ENCODE measurements at places on chromosomes 1 and 21. TPM values are rescaled to one million over a fixed set of nuclear protein-coding genes. Genes with fewer than 3 reads are reported as not detected.

DNA sequence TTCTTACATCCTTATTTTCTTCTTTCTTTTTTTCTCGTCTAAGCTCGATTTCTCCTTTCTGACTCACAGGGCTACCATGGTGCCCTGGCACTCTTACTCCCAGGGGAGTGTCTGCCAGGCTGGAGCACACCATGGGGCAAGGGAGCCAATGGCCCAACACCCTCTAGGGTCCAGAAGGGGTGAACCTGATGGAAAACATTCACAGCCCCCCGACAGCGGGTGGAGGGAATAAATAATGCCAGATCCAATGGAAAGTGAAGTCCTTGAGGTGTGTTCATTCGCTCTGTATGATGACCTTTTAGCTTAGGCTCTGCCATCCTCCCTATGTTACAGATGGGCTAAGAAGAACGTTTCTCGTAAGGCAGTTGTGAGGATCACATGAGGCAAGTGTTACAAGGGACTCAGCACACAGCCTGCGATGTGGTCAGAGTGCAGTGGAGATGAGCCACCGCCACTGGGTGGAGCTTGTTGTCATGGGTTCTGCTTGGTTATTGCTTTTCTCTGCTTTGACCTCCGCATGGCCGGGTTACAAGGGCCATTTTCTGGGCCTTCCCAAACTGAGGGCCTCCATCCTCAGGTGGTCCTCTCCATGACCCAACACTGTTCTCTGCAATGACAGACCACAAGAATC lies 3.5 kb upstream of the FCMR start:
- DNase-seq = no peak

DNA sequence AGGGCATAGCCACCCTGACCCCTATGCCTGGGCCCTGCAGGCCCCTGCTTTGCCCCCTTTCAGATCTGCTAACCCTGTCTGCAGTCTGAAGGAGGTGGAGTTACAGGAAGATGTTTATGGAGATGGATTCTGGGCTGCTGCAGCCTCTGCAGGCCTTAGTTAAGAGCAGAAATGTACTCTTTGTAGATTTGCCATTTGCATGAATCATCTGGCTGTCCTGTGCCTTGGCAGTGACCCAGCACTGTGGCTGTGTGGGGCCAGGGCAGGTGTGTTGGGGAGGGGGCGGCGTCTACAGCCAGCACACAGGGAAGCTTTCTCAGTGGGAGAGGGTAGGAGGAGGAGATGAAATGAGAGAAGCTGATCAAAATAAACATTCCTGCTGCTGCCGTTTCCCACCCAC lies 867.3 kb downstream of the PLA2G4A start:
- no peak for DNase-seq

- DNase-seq = no peak
Observed at GRCh38 chr1:228144193-228144992, 4.3 kb downstream of the GUK1 start.

DNA sequence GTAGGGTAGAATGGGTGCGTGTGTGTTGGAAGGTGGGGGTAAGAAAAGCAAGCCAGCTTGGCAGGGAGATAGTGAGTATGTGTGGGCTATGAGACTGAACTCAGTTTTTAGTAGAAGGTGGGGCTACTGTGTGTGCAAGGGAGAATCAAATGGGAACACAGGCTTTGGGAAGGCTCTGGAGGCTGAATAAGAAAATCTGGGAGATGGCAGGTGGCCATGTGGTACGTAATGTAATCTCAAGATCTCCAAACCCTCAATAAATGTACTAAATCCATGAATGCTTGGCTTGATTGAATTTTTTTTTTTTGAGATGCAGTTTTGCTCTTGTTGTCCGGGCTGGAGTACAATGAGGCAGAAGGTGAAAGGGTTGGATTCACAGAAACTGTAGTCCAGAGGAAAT lies 3.5 kb upstream of the ZSCAN20 start:
- DNase-seq = no peak

DNA sequence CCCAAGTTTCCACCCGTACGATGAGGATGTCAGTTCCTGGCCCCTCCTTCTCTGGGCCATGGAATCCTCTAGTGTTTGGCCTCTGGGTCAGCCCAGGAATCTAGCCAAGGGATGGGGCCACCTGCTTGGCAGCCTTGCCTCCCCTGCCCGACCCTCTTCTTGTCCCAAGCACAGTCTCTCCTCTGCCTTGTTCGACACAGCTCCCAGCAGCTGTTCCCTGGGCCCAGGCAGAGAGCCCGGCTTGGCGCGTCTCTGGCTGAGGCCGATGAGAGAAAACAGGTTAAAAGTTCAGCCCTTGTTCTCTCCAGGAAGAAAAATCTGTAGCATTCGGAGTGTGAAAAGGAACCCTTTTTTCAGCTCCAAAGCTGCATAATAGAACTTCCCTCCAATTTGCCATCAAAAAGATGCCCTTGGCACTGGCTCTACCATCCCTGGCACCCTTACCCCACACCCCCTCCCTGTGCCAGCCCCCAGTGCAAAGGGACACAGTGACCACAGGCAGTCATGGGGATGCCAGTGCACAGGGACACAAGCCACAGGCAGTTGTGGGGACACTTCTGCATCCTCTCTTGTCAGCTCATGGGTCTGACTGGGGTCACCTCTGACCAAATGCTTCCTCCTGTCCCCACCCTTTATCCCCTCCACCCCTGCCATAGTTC lies 68.4 kb downstream of the EPHB2 start:
- no peak for DNase-seq

DNA sequence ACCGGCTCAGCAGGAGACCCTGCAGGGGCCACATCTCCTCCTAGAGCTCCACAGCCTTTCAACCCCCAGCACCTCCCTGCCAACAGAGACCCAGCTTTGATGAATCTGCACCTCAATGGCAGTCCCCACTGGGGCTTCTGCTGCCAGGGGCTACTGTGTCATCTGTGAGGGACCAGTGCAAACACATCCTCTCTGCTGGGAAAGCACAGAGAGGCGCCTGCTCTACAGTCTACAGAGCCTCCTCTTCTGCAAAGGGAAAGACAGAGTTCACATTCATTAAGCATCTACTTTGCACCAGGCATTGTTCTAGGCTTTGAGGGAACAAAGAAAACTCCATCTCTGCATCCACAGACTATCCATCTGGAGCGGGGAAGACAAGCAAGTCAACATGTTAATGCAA lies 125.8 kb downstream of the CAPN8 start:
- no peak for DNase-seq

DNA sequence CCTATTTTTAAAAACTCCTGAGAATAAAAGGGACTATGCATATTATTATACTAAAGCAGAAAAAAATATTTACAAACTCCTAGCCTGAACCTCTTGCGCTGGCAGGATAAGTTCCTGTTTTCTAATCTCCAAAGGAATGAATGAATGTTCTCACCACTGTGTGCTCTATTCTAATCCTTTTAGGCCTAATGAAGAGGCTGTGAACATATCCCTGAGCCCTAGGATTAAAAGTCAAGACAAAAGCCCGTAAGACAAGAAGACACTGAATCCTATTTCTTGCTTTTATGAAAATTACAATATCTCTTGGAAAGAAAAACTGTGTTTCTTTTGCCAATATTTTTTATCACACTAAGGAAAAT lies 317.5 kb downstream of the HHAT start:
- no peak for DNase-seq

DNA sequence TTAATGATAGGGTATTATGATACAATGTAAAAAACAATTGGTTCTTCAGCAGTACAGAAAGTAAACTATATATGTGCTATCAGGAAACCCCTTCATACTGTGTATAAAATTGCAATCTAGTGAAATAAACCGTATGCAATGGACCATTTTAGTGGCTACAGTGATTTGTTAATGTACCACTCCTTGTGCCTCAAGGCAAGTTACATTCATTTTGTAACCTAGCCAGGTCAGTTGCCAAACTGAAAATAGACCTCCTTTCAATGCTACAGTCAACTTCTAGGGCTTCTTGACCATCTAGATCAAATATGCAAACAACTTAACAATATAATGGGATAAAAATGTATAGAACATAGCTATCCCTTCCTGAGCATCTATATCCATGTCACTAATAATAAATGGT lies 52.0 kb upstream of the RAVER2 start:
- no peak for DNase-seq

DNA sequence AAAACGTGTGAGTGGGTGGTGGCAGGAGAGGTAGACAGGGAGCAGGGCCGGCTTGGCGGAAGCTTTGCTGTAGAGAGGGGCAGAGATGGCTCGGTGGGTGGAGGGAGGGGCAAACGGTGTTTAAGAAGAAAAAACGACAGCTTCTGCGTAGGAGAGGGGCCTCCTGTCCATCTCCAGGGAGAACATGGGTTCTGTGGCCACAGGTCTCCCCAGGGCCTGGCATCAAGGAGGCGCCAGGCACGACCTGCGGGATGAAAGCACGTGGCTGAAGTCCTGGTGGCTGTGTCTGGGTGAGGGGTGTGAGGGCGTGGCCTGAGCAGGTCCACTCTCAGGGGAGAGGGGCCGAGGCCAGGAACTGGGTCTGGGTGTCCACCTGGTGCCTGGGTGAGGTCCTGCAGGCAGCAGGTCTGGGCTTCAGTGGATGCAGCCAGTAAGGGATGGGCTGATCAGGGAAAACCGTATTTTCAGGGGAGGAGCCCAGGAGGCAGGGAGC lies 940 bp upstream of the PRKCZ start:
- no peak for DNase-seq

DNA sequence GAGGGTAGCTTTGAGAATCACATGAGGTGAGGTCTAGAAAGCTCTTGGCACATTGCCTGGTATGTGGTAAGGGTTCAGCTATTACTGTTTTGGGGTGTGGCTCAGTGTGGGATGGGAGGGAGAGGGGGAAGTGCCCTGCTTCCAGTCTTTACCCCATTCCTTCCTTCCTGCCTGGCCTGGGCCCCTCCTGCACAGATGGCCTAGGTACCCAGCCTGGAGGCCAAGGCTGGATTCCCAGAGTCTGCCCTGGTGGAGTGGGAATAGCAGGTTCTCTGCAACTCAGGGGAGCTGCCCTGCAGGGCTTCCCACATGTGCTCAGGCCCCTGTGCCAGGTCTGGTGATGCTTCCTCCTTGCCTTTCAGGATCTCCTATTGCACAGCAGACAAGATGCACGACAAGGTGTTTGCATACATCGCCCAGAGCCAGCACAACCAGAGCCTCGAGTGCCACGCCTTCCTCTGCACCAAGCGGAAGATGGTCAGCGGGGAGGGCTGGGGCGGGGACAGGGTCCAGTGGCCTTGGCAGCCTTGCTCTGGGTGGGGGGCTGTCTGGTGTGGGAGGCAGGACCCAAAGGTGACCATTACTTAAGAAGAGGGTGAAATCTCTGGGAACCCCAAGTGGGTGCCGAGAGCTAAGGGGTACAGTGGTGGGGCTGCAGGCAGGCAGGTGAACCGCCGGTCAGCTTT lies 13.5 kb downstream of the LDLRAP1 start:
- no peak for DNase-seq

DNA sequence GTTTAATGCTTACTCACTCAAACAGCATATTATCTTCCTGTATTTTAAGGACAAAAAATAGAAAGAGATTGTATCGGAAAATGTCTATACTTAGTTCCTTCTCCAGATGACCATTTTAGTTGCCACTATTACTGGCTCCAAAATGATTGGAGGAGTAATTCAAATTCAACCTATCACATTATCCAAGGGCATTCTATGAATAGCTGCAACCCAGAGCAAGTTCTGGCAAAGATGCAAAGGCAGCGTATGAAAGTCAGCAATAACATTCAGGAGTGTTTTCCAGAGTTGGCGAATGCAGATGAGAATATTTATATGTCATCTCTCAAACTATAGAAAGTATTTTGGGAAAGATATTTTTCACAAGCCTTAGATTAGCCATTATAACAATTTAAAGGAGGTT lies 389.8 kb upstream of the ADGRL2 start:
- DNase-seq = no peak

- no peak for DNase-seq
Observed at GRCh38 chr1:234243521-234244260, 129.6 kb upstream of the COA6 start.

The IFNLR1 gene
- polyA plus RNA-seq = not detected

The EIF2D gene
- 97.4 TPM for polyA plus RNA-seq

The HSPB7 gene
- polyA plus RNA-seq = 32.5 TPM

The RHEX gene
- not detected for polyA plus RNA-seq

The TFF2 gene
- not detected for polyA plus RNA-seq

The RPE65 gene
- not detected for polyA plus RNA-seq

All from BJ (cell line).